GM03348 (cell line): ENCODE measurements at places on chromosomes 11 and 22.

DNA sequence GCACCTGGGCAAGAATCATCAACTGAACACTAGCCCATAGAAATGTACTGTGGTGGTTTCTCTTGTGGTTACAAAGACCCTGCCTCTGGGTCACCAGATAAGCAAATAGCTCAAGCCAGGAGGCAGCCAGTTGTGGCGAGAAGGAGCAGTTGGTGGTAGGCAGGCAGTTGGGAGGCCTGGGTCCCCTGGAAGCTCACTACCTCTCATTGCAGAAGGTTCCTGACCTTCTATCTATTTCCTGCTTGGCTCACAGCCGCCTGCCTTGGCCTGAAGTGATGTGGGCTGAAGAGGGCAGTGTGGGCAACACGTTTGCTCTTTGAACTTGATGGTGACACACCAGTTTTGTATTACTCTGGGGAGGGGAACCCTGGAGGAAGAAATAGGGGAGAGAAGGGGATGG is 34.7 kb downstream of the NECTIN1 start:
- no peak for DNase-seq

DNA sequence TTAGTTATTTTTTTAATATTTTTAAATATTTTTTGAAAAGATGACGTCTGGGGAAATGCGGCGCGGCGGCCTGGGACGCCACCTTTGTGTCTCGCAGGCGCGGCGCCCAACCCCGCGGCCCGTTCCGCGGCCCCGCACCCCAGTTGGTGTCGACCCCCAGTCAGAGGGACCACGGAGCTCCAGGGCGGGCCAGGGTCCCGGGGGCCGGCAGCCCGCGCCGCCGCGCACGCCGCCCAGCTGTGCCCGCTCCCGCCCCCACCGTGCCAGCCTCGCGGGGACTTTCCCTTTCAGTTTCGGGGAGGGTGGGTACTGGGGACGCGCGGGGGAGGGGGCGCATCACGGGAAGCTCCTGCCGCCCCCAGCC is 1.6 kb downstream of the CCND1 start:
- DNase-seq: peak; percentile 58

GRCh38 chr22:50532824-50533796 is 3.3 kb upstream of the TYMP start:
- no peak for DNase-seq

DNA sequence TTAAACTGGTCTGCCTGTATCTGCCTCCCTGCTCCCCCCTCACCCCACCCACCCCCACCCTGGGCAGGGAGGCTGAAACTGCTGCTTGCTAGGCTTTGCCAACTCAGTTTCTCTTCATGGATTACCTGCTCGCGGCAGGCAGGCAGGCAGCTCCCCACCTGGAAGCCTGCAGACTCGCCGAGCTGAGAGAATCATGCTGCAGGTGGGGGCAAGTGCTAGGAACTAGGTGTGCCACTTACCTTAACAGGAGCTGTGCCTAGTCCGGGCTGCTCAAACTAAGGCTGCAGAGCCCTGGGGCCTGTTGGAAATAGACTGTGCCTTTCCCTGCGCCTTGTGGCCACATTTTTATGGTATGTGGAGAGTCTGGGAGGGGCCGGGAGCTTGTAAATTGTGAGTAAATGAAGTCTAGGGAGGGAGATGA is 30.3 kb downstream of the MARK2 start:
- DNase-seq: no peak

- no peak for DNase-seq
Measured at GRCh38 chr11:68867066-68867465, 25.4 kb upstream of the CPT1A start.

GRCh38 chr11:115237578-115237977 is 266.6 kb downstream of the CADM1 start:
- no peak for DNase-seq

GRCh38 chr11:27100534-27100933 is 59.9 kb downstream of the BBOX1 start:
- no peak for DNase-seq
